ENCODE measurements at places on chromosomes 2 and 18.

GRCh38 chr2:43340066-43340465 is 113.7 kb upstream of the ZFP36L2 start:
- no peak for DNase-seq

GRCh38 chr2:64650722-64651338 is 2.9 kb downstream of the SERTAD2 start:
- DNase-seq = no peak

- DNase-seq = peak; percentile 88
These were observed 226.3 kb downstream of the NBAS start for GRCh38 chr2:15334644-15335326.

DNA sequence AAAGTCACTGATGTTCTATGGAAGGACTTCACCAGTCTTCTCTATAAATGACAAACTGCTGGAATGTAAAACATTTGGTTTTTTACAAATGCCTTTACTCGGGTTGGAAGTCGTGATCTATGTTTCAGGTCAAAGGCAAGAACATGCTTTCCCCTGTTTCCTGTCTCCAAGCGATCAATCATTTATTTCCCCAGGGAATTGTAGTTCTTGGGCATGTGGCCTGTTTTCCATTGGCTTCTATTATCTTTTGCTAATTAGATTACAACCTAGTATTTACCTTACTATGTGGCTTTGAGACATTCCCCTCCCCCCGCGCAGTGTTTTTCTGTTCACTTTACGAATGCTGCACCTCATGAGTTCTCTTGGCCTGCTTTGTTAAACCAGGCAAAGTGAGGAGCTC is 684.2 kb downstream of the EPHA4 start:
- no peak for DNase-seq

DNA sequence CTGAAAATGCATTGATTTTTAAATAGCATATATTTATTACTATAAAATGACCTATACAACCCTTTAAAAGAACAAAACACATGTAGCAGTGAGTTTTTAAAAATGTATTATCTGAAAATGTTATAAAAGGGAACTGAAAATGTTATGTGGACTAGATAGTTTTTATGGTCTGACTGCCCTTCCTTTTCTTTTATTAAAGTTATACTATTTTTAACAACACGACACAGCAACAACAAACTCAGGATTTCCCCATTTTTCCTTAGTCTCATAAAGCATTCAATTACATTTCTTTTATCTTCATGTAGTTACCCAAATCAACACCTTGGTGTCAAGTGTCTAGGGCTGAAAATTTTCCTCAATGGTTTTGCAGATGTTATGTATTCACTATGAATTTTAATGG is 132.8 kb upstream of the TMEFF2 start:
- no peak for DNase-seq

- DNase-seq = no peak
These were observed 165.4 kb upstream of the SLC1A4 start for GRCh38 chr2:64823794-64824193.

- DNase-seq = no peak
These were observed 8.6 kb downstream of the DOCK10 start for GRCh38 chr2:225033440-225034318.

DNA sequence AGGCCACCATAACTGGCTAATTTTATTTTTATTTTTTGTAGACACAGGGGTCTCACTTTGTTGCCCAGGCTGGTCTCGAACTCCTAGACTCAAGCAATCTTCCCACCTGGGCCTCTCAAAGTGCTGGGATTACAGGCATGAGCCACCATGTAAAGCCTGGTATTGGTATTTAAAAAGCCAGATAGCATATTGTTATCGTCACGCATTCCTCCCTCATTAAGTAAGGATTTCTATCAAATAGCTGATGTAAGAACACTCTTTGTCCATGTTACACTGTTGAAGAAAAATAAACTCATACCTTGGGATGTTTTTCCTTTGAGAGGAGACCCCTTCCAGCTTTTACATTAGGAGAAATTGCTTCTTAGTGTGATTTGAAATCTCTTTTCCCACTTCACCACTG is 39.2 kb upstream of the DARS1 start:
- no peak for DNase-seq

DNA sequence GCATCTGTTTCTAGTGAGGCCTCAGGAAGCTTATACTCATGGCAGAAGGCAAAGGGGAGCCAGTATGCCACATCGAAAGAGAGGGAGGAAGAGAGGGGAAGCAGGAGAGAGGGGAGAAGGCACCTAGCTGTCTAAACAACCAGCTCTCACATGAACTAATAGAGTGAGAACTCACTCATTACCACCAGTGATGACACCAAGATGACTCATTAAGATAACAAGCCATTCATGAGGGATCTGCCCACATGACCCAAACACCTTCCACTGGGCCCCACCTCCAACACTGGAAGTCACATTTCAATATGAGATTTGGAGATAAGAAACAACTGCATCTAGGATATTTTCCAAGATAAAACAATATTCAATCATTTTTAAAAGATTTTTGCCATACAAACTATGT is 753.9 kb upstream of the ZEB2 start:
- no peak for DNase-seq

- no peak for DNase-seq
These were observed 23.1 kb downstream of the ELP2 start for GRCh38 chr18:36152781-36153180.

DNA sequence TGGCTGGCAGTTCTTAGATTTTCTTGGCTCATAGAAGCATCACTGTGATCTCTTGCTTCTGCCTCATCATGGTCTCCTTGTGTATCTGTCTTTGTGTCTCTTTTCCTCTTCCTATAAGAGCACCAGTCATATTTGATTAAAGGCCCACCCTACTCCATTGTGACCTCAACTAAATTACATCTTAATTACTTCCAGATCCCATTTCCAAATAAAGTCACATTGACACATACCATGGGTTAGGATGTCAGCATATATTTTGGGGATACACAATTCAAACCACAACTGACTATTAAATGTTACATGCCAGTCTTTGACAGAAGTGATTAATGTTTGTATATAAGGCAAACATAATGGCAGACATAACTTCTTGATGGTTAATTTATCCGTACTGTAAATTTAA is 27.3 kb upstream of the TMX3 start:
- DNase-seq = no peak
